HCT116 (cell line): ENCODE measurements at places on chromosomes 5 and 9. TPM values are rescaled to one million over a fixed set of nuclear protein-coding genes. Genes with fewer than 3 reads are reported as not detected.

DDX4 gene
- total RNA-seq: not detected

LMX1B gene
- total RNA-seq: 11.3 TPM

CNTNAP3B gene
- 24.3 TPM for total RNA-seq

ALDOB gene
- total RNA-seq: 1.2 TPM
